NCI-H1694 (cell line): ENCODE measurements at places on chromosomes 7 and 10.

GRCh38 chr10:60848126-60848525 is 69.8 kb downstream of the CDK1 start:
- DNase-seq, result no peak

DNA sequence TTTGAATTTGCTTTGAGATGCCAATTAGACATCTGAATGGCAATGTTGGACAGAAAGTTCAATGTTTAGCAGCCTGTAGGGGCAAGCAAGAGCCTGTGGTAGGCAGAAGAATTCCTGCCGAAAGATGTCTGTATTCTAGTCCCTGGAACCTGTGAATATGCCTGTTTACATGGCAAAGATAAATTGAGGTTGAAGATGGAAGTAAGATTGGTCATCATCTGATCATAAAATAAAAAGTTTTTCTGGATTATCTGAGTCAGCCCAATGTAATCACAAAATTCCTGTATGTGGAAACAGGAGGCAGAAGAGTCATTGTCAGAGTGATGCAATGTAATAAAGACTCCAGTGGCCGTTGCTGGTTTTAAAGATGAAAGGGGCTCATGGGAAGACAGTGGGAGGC is 430.5 kb downstream of the MDFIC start:
- no peak for DNase-seq

DNA sequence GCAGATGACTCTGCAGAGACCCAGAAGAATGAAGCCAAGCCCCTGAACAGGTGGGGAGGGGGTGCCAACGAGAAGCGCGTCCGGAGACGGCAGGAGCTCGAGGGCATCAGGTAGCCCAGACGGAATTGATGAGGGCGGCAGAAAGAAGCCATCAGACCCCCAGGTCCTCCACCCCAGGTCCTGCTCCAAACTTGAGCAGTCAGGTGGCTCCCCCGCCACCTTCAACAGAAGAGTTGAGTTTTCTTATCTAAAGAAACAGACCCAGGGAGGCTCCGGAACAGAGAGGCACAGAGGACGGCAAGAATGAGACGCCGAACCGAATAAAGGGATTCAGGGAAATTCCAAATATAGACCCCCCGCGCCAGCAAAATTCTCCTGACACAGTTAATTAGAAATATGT is 22.2 kb downstream of the RGS10 start:
- no peak for DNase-seq

DNA sequence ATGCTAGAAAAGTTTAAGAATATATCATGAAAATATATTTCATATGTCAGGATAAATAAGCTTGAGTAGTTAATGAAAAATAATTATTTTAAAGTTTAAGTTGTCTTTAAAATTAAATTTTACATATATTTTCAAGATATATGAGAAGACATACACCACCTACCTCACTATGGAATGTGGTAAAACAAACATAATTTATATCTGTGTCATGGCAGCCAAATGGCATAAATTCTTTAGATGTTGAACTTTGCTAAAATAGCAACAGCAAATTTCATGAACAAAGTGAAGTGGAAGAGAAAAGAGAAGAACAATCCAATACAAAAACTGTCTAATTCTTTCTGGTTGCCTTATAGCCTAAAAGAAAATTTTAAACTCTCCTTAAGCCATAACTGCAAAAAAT is 39.6 kb upstream of the SLC16A12 start:
- DNase-seq, result no peak

- DNase-seq, result no peak
These were observed 235.0 kb downstream of the CCDC7 start for GRCh38 chr10:32680803-32681557.

- DNase-seq, result no peak
These were observed 802.2 kb upstream of the POM121L12 start for GRCh38 chr7:52233248-52233647.

DNA sequence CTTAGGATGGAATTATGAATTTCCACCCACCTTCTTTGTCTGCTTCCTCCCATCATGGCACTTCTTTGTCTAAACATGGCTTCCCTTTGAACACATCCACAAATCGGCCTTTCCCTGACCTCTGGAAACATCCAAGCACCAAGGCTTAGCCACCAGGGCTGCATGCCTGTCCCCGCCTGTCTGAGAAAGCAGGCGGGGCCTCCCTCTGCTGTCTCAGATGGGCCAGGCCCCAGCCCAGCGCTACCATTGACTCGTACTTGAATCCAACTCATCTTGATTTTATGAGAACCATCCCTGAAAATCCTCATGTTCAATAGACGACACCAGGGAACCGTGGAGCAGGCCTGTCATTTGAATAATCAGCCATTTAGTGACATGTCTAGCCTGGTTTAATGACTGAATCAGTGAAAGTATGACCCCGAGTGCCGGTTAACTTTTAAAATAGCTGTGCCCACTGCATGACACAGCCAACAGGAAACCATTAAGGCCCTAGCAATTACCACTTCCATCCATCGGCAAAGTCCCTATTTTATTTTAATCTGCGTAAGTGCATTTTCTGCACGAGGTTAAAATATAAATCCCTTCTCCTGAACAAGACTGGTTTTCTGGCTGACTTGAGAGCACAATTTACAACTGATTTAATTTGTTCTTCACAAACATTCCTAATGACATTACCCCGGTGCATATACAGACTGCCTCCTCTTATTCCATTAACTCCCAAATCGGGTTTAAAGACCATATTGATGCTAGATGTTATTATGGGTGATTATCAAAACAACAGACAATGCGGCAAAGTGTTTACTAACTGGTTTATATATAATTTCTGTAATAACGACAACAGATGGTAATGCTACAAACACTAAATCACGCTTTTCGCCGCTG is 194.7 kb downstream of the BUB3 start:
- DNase-seq, result no peak

GRCh38 chr10:98135222-98135899 is 904 bp downstream of the R3HCC1L start:
- DNase-seq, result no peak

- DNase-seq, result no peak
These were observed 10.9 kb downstream of the CALML5 start for GRCh38 chr10:5488272-5489161.

GRCh38 chr10:116861796-116862195 is 12.5 kb downstream of the ENO4 start:
- DNase-seq, result no peak

DNA sequence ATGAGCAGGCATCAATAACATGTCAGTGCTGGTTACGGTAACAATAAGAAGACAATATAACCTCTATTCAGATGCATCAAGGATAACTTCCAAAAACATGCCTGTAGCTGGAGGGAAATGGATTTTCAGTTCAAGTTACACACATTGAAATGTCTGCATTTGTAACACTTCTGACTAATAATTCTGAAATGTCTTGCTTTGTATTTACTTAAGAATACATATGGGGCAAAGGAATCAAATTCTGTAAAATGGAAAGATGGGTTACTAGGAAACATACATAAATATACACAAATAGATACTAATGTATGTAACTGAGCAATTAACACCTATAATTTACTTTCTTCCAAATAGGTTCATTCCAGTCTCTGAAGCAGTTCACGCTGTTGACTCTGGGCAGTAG is 18.6 kb upstream of the MTPN start:
- DNase-seq, result no peak

DNA sequence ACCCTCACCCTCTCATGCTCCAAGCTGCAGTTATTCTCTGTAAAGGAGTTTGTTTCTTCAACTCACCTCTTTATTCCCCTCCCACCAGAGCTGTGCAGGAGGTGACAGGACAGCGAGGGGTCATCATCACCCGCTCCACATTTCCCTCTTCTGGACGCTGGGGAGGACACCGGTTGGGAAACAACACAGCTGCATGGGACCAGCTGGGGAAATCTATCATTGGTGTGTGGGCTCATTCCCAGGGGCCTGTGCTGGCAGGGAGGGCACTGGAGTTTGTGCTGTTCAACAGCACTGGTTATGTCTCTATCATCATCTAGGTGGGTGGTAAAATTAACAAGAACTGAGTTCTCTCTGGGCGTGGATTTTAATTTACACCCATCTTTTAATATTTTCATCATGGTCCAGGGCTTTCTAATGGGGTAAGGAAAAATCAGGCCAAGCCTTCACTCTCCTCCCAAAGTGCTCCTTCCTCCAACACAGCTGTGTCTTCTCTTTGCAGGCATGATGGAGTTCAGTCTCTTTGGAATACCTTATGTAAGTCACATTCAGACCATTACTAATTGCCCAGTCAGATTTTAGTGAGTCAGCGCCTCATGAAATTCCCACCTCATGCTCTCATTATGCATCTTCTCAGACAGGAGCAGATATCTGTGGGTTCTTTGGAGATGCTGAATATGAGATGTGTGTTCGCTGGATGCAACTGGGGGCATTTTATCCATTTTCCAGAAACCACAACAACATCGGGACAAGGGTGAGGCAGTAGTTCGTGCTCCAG is 61.6 kb downstream of the PRSS58 start:
- DNase-seq, result no peak

- no peak for DNase-seq
These were observed 2.4 kb upstream of the EGR2 start for GRCh38 chr10:62818426-62819011.

- DNase-seq, result peak; percentile 62
These were observed 98.0 kb downstream of the NPY start for GRCh38 chr7:24381894-24382505.

- DNase-seq, result no peak
These were observed 42.2 kb downstream of the BMPR1A start for GRCh38 chr10:86798611-86799010.
